ENCODE measurements at places on chromosomes 3 and 15. TPM values are rescaled to one million over a fixed set of nuclear protein-coding genes. Genes with fewer than 3 reads are reported as not detected.

The SMAD6 gene
- 21.0 TPM for total RNA-seq

The RAD54L2 gene
- 4.5 TPM for total RNA-seq

The C3orf49 gene
- not detected for total RNA-seq

The TGM4 gene
- 0.18 TPM for total RNA-seq

The MAGEL2 gene
- total RNA-seq = not detected

The RBP2 gene
- total RNA-seq = not detected

The FBXW12 gene
- not detected for total RNA-seq

The CLRN1 gene
- not detected for total RNA-seq

The NR2C2 gene
- 16.7 TPM for total RNA-seq

The ACP3 gene
- not detected for total RNA-seq

The SERINC4 gene
- not detected for total RNA-seq

The BRPF1 gene
- total RNA-seq = 19.2 TPM

The CLEC3B gene
- not detected for total RNA-seq

The SAXO2 gene
- 1.3 TPM for total RNA-seq

The CX3CR1 gene
- total RNA-seq = not detected

The ARPP21 gene
- total RNA-seq = 0.16 TPM

The DCLK3 gene
- total RNA-seq = not detected

The ZIC4 gene
- total RNA-seq = not detected

The CPA3 gene
- total RNA-seq = not detected

The GRK7 gene
- not detected for total RNA-seq

The NLGN1 gene
- total RNA-seq = not detected

The EPHB3 gene
- total RNA-seq = 0.77 TPM

The CPNE9 gene
- 0.15 TPM for total RNA-seq

The GMPPB gene
- 18.3 TPM for total RNA-seq

The PIGB gene
- 13.7 TPM for total RNA-seq

The SCAP gene
- 29.7 TPM for total RNA-seq

The TP63 gene
- 0.12 TPM for total RNA-seq

The AADACL2 gene
- not detected for total RNA-seq

The NDUFB5 gene
- total RNA-seq = 54.9 TPM

The COL6A6 gene
- not detected for total RNA-seq

The SENP8 gene
- 2.1 TPM for total RNA-seq

The ADAMTS9 gene
- 0.58 TPM for total RNA-seq

The GOLGA8G gene
- total RNA-seq = not detected

The TM4SF4 gene
- total RNA-seq = 39.1 TPM

The SAMMSON gene
- total RNA-seq = not detected

The FBXL22 gene
- total RNA-seq = 0.25 TPM

The AHSG gene
- total RNA-seq = 0.16 TPM

The ZNF501 gene
- not detected for total RNA-seq

The CYP1A1 gene
- 1.7 TPM for total RNA-seq
